ENCODE measurements at places on chromosomes 1 and 21.
A peak's percentile ranks its signal among the peaks of the same experiment; 100 is the strongest.

DNA sequence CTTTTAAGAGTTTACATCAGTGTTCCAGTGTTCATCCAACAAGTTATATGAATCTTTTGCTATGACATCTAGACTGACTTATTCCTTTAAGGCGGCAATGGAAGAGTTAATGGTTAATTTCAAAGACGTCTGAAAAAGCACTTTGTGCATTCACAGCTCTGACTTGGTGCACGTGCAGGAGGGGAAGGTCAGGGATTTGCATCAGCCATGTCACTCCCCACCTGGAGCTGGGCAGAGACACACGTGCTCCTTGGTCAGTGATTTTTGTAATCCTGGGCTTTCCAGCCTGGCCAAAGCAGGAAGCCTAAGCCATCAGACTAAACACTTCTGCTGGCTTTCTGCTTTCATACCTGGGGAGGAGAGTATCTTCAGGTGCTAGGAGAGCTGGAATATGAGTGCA, 96.3 kb downstream of the ST3GAL3 start:
- no peak for DNase-seq

- DNase-seq, result no peak
Observed at GRCh38 chr1:20329793-20330542, 39.3 kb downstream of the VWA5B1 start.

GRCh38 chr21:17768840-17769446, 50.2 kb downstream of the C21orf91 start:
- no peak for DNase-seq

DNA sequence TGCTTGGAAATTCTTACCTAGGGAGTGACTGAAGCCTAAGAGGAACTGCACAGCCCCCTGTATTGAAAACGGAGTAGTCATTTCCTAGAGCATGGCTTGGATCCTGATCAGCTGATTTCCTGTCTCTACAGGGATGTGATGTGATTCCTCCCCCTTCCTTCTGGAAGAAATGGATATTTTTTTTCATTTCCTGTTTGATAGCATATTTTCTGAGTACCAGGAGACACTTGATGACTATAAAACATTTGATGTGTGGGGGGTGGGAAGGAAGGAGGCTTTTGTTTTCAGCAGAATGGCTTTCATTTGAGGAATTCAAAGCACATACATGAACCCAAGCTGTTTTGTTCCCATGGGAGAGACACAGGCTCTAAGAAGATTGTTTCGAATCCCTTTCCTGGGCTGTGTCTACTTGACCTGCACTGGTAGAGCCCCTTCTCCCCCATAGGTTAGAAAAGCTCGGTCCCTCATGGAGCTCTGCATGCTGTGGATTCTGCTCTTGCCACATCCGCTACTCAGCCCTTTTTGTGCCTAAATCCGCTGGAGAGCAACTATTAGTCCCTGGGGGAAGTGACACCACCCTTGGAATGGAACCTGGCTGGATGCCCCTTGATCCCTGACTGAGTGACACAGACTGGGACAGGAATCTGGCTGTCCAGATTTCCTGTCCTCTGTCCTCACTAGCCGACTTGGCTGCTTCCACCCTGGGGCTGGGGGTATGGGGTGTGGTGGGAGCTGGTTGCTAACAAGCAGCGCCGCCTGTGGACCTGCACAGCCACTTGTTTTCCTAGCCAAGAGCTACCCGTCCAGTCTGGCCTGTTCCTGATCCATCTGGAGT, 71.8 kb upstream of the MACF1 start:
- DNase-seq, result peak; percentile 66

DNA sequence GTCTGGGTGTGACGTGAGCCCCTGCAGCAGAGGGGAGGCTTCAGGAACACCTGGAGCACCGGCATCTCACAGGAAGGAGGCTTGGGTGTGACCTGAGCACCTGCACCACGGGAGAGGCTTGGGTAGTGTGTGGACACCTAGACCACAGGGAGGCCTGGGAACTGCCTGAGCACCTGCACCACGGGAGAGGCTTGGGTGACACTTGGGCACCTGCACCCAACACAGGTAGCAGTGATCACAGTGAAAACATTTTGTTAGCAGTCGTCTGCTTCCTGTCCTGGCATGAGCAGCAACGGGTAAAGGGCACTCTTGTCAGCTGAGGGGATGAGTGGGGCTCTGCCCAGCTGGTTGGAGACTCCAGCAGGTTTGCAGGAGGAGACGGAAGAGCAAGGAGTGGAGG, 22.4 kb downstream of the LRRC3 start:
- no peak for DNase-seq

DNA sequence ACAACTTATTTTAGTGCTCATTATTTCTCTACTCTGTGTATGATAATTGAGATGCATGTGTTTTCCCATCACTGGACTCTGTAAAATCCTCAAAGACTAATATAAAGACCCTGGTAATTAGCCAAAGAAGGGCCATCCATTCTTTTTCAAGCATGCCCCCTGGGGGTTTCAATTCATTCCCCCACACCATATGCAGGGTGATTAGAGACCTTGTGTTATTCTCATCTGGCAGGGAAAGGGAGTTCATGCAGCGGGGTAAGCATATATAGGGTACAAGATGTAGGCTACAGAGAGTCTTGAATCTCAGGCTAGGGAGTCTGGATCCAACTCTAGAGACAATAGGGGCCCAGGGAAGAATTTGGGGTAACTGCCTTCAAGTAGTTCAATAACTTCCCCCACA, 166.5 kb downstream of the TNR start:
- DNase-seq, result no peak

GRCh38 chr1:198902655-198903054, 263.8 kb downstream of the PTPRC start:
- no peak for DNase-seq

DNA sequence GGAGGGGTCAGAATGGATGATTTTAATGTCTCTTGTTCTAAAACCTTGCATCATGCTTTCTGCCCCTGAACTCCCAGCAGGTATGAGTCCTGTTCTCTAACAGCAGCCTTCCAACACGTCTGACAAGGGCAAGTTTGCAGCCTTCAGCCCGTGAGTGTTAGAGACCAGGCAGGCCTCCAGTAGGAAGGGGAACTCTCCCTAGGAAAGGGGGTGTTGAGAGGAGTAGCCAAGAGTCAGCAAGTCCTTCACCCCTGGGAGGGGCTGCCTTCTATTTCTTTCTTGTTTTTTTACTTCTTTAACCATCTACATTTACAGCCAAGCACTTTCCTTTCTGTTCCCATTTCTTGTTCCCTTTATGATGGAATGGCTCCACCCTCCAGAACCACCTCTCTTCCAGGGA, 14.2 kb downstream of the BATF3 start:
- no peak for DNase-seq

GRCh38 chr1:56688522-56689026, 43.5 kb downstream of the PRKAA2 start:
- DNase-seq, result no peak

- DNase-seq, result no peak
Observed at GRCh38 chr21:36839123-36839522, 127.3 kb downstream of the HLCS start.

GRCh38 chr1:87495147-87495546, 166.5 kb downstream of the LMO4 start:
- no peak for DNase-seq

DNA sequence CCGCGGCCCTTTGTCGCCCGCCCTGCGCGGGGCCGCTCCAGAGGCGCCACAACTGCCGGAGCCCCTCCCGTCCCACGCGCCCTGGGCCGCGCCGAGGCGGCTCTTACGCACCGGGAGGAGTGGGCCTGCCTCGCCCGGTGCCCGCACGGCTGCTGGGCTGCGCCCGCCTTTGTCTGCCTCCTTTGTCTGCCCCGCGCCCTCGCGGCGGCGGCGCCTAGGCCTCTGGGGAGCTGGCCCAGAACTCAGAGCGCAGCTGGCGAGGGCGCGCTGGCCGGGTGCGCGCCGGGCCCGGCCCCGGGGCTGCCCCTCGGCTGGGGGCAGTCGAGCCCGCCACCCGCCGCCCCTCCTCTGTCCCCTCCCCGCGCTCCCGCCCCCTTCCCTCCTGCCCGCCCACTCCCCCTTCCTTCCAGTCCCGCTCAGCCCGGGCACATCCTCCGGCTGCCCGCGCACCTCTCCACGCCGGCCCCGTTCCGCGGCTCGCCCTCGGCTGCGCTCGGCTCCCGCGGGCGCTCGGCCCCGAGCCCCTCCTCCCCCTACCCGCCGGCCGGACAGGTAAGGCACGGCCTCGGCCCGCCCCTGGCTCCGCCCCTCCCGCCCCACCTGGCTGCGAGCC, at the start of gene DRAXIN:
DRAXIN (plus strand) TSS at position 409 of the 613 bp plus-strand sequence. CDS start 14,549 bp downstream, outside the sequence.
- no peak for DNase-seq
